Fibroblast of upper back skin (primary cell): ENCODE measurements at places on chromosomes 7 and 10.

GRCh38 chr10:5583525-5584175 is 58.9 kb downstream of the CALML3 start:
- DNase-seq: no peak

- no peak for DNase-seq
Measured at GRCh38 chr10:4058514-4059029, 273.6 kb upstream of the KLF6 start.

DNA sequence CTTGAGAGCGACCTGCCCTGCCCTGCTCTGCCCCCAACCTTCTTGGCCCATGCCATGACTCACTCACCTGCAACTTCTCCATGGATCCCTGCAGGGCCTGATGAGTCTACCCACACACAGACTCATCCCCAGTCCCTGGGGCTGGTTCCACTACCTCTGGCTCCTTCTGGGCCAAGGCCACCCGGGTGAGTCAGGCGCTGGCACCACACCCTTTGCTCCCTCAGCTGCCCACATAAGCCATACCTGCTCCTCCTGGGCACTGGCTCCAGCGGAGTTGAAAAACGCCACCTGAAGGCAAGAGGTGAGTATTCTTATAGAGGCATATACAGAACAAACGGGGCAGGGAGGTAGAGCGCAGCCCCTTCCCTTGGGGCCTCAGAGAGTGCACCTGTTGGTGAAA is 16.2 kb upstream of the MTPAP start:
- DNase-seq: no peak

- DNase-seq: peak; percentile 56
Measured at GRCh38 chr10:127117125-127117524, 79.3 kb downstream of the INSYN2A start.

DNA sequence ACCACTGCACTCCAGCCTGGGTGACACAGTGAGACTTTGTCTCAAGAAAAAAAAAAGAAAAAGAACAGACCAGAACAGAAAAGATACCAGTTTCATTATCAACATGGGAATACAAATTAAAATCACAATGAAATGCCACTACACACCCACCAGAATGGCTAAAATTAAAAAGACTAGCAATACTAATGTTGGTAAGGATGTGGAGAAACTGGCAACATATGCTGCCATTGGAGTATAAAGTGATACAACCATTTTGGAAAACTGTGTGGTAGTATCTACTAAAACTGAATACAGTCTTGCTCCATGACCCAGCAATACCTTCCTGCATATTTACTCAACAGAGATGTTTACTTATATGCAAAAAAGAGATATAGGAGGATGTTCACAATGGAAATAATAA is 2.9 kb upstream of the RRP12 start:
- DNase-seq: no peak

DNA sequence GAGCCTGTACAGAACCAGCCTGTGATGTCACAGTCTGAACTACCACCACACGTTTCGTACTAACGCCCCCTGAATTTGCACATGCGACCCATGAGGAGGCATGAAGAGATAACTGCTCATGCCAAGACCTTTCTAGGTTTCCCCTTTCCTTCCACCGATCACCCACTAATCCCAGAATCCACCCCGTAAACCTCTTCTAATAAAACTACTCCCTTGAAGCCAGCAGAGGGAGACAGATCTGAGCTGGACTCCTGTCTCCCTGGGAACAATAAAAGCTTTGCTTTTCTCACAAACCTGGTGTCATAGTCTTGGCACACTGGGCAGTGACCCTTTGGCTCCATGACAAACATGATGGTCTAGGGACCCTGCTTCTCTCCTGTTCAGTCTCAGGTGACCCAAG is 144.5 kb downstream of the FRMD4A start:
- no peak for DNase-seq
